ENCODE measurements at places on chromosomes 4 and X. TPM values are rescaled to one million over a fixed set of nuclear protein-coding genes. Genes with fewer than 3 reads are reported as not detected.

DNA sequence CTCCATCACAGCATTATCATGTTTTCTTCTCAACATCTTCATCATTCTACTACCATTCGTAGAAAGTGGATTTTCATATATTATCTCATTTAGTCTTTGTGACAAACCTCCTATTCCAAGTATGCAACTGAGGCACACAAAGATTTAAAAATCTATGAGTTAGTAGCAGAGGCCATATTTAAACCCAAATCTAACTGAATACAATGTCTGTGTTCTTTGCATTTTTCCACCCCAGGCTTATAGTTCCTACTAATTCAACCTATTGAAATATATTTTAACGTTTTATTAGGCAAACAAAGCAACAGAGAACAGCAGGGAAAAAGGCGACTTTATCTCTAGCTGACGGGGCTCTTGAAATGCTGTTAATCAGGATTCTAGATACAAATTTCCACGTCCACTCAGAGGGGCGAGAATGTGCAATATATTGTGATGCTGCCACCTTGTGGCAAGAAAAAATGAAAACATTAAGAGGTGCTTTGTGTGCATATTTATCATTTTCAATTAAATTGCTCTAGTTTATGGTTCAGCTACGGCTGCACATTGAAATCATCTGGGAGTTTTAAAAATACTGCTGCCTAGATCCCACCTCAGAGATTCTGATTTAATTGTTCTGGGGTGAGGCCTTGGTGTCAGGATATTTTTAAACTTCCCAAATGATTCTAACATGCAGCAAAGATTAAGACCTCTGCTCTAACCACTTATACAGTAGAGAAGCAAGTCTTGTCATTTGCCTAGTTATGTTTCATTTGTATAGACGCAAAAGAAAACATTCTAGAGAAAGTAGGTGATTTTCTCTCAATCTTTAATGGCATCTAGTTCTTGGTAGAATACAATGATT lies 315.9 kb downstream of the MAPK10 start:
- DNase-seq = no peak
- H3K4me3 ChIP-seq = no peak overlapping the region
- peaks cover 11% of the 10 kb centered on the region for H3K27me3 ChIP-seq
- H3K36me3 ChIP-seq = no peaks in the 10 kb centered on the region
- H3K4me1 ChIP-seq = no peaks in the 10 kb centered on the region

The CASP3 gene
- total RNA-seq = 49.8 TPM

DNA sequence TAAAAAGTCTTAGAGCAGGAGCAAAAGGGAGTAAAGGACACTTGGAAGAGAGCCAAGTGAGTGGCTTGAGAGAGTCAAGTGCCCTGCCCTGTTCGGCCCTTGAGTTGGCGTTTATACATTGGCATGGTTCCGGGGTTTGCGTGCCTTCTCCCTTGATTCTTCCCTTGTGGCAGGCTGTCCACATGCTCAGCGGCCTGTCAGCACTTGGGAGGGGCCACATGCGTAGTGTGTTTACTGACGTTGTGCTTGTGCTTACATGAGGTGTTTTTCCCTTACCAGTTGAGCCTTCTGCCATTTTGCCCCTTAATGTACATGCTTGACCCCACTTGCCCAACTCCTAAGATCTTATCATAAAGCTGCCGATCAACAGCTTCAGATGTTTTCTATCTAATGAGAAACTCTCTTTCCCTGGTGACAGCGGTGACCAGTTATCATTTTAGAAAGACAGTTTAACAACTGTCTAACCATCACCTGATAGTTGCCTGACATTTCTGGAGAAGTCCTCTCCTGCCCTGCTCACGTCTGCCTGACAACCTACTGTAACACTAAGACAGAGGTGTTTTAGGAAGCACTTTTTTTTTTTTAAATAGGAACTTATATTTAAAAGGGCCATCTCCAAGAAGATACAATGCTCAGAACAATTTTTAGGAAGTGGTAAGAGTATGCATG lies 49.5 kb upstream of the GC start:
- H3K27ac ChIP-seq = no peak overlapping the region
- DNase-seq = no peak
- H3K4me1 ChIP-seq = no peaks in the 10 kb centered on the region
- H3K4me3 ChIP-seq = no peak overlapping the region
- H3K27me3 ChIP-seq = no peaks in the 10 kb centered on the region

DNA sequence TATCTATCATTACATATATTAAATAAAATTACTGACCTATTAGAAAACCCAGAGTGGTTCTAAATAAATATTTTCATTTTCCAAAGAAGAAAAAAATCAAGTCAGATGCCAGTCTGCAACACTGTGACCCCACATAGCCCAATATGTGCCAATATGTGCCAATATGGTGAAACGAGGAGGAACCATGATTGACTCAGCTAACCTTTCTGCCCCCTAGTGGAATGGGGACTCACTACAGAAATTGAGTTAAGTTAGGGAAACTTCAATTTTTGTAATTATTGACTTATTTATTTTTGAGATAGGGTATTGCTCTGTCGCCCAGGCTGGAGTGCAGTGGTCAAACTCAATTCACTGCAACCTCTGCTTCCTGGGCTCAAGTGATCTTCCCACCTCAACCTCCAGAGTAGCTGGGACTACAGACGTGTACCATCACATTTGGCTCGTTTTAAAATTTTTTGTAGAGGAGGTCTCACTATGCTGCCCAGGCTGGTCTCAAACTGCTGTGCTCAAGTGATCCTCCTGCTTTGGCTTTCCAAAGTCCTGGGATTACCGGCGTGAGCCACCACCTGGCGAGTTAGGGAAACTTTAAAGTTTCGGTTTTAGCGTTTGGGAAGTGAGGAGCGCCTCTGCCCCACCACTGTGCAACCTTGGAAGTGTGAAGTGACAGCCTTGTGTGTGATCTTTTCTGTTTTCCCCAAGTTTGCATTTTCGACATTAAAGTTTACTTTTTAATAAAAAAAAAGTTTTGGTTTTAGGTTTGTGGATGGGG lies 116.8 kb upstream of the SHISA3 start:
- no peak for DNase-seq
- no peaks in the 10 kb centered on the region for H3K36me3 ChIP-seq
- peaks cover 16% of the 10 kb centered on the region for H3K27me3 ChIP-seq
- peaks cover 7% of the 10 kb centered on the region for H3K4me1 ChIP-seq
- H3K4me3 ChIP-seq = no peak overlapping the region

The TBX22 gene
- not detected for total RNA-seq

The CLNK gene
- not detected for total RNA-seq

GRCh38 chrX:63561425-63561824 lies 210.3 kb upstream of the SPIN4 start:
- no peak for DNase-seq
- peak overlapping the region; percentile 99 for H3K4me3 ChIP-seq
- H3K27ac ChIP-seq = peak overlapping the region; percentile 30
- peaks cover 10% of the 10 kb centered on the region for H3K36me3 ChIP-seq
- no peaks in the 10 kb centered on the region for H3K27me3 ChIP-seq

The MAGEC2 gene
- not detected for total RNA-seq

GRCh38 chr4:55393461-55394320 lies 2.1 kb upstream of the TMEM165 start:
- DNase-seq = no peak
- H3K4me1 ChIP-seq = peaks cover 25% of the 10 kb centered on the region
- H3K27ac ChIP-seq = no peak overlapping the region

- H3K27me3 ChIP-seq = no peaks in the 10 kb centered on the region
- no peaks in the 10 kb centered on the region for H3K4me1 ChIP-seq
- H3K4me3 ChIP-seq = no peak overlapping the region
- no peak for DNase-seq
- H3K36me3 ChIP-seq = peaks cover 5% of the 10 kb centered on the region
Observed at GRCh38 chr4:185357211-185357610, 38.5 kb downstream of the LRP2BP start.

GRCh38 chr4:76953956-76954355 lies 4.4 kb downstream of the SEPTIN11 start:
- peaks cover 4% of the 10 kb centered on the region for H3K27me3 ChIP-seq
- peaks cover 18% of the 10 kb centered on the region for H3K4me1 ChIP-seq
- H3K4me3 ChIP-seq = no peak overlapping the region
- peaks cover 28% of the 10 kb centered on the region for H3K36me3 ChIP-seq
- no peak for DNase-seq

DNA sequence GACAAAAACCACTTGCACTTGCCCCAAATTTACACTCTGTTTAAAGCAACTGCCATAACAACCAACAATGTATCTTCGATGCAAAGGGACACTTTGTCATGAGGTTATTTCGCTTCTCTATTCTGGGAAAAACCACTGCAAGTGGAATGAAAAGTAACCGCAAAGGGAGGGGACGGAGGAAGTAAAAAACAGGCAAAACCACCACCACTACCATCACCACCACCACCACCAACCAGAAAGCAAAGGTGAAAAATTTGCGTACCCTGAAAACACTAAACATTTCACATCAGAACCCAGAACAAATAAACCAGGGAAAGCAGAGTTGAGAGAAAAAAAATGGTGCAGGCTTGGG lies 1.2 kb upstream of the N4BP2 start:
- no peak for DNase-seq
- H3K27ac ChIP-seq = peak overlapping the region; percentile 96
- H3K4me3 ChIP-seq = peak overlapping the region; percentile 86
- peaks cover 6% of the 10 kb centered on the region for H3K27me3 ChIP-seq

- peaks cover 23% of the 10 kb centered on the region for H3K4me1 ChIP-seq
- no peak overlapping the region for H3K27ac ChIP-seq
- DNase-seq = no peak
- peaks cover 12% of the 10 kb centered on the region for H3K36me3 ChIP-seq
- H3K4me3 ChIP-seq = no peak overlapping the region
- H3K27me3 ChIP-seq = no peaks in the 10 kb centered on the region
Observed at GRCh38 chr4:153543351-153543750, 77.2 kb downstream of the TMEM131L start.

DNA sequence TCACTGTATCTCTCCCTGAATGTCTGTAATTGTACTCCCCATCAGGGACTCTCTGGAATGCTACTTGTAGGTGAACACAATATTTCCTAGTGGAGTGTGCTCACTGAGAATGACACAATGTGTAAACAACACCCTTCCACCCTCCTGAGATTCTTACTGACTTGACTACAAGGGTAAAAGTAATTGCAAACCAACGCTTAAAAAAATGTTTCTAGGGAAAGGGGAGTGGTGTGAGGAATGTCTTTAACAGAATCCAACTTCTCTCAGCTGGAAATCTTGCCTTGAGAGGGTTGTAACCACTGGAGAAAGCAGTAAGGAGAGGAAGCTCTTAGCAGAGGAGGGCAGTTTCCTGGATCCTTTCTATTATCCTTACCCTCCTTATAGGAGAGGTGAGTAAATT lies 5.1 kb upstream of the RAPGEF2 start:
- H3K4me3 ChIP-seq = no peak overlapping the region
- peaks cover 8% of the 10 kb centered on the region for H3K27me3 ChIP-seq
- H3K27ac ChIP-seq = no peak overlapping the region
- peaks cover 14% of the 10 kb centered on the region for H3K4me1 ChIP-seq

GRCh38 chr4:183185559-183185958 lies 86.5 kb downstream of the WWC2 start:
- peaks cover 24% of the 10 kb centered on the region for H3K27me3 ChIP-seq
- no peak overlapping the region for H3K4me3 ChIP-seq
- peaks cover 2% of the 10 kb centered on the region for H3K4me1 ChIP-seq
- no peak overlapping the region for H3K27ac ChIP-seq
- no peak for DNase-seq

- DNase-seq = no peak
- peaks cover 6% of the 10 kb centered on the region for H3K27me3 ChIP-seq
- H3K27ac ChIP-seq = no peak overlapping the region
- H3K4me3 ChIP-seq = no peak overlapping the region
Observed at GRCh38 chrX:68808686-68809357, 20.0 kb upstream of the EFNB1 start.

- no peak for DNase-seq
- H3K36me3 ChIP-seq = peaks cover 2% of the 10 kb centered on the region
- peaks cover 12% of the 10 kb centered on the region for H3K4me1 ChIP-seq
- no peak overlapping the region for H3K4me3 ChIP-seq
- peaks cover 2% of the 10 kb centered on the region for H3K27me3 ChIP-seq
Observed at GRCh38 chr4:139749338-139749737, 83.7 kb downstream of the MGST2 start.

- no peak for DNase-seq
- no peaks in the 10 kb centered on the region for H3K4me1 ChIP-seq
- H3K27ac ChIP-seq = no peak overlapping the region
- H3K27me3 ChIP-seq = no peaks in the 10 kb centered on the region
- no peak overlapping the region for H3K4me3 ChIP-seq
Observed at GRCh38 chr4:141731481-141731880, 95.1 kb downstream of the IL15 start.

The CCDC149 gene
- not detected for total RNA-seq

The CNGA2 gene
- total RNA-seq = not detected

The COL25A1 gene
- not detected for total RNA-seq

- H3K4me3 ChIP-seq = no peak overlapping the region
- no peak overlapping the region for H3K27ac ChIP-seq
- H3K4me1 ChIP-seq = no peaks in the 10 kb centered on the region
- peaks cover 2% of the 10 kb centered on the region for H3K27me3 ChIP-seq
- no peak for DNase-seq
- H3K36me3 ChIP-seq = no peaks in the 10 kb centered on the region
Observed at GRCh38 chrX:124818033-124818432, 471.7 kb downstream of the SH2D1A start.

GRCh38 chrX:7378406-7378805 lies 230.5 kb upstream of the PUDP start:
- no peak overlapping the region for H3K27ac ChIP-seq
- no peaks in the 10 kb centered on the region for H3K4me1 ChIP-seq
- DNase-seq = no peak
- H3K36me3 ChIP-seq = no peaks in the 10 kb centered on the region

DNA sequence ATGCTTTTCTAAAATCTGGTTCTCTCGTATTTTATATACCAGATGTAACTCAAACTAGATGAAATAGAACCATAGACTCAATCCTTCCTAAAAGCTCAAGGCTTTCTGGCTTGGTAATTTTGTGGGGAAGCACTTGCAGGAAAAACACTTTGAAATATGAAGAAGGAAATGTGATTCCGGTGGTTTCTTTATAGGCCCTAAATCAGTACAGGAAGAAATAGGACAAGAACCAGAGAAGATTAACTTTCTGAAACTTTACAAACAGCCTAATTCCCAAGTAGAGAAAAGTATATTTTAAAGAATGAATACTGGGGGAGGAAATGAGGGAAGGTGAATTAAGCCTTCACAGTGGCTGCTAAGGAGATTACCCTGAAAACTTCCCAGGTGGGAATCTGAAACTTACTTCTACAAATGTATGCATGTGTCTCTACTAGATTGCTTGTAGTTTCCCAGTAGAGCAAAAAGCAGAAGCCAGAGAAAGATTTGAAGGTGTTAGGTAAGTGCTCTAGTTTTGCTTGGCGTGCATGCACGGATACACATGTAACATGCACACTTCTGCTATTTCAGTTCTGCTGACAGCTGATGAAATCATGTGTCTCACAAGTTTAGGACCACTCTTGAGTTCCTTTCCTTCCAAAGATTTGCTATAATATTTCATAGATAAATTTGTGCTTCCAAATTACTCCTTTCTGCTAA lies 92.1 kb downstream of the AFF1 start:
- H3K4me1 ChIP-seq = peaks cover 16% of the 10 kb centered on the region
- H3K27ac ChIP-seq = no peak overlapping the region
- H3K36me3 ChIP-seq = peaks cover 2% of the 10 kb centered on the region
- DNase-seq = no peak
- H3K4me3 ChIP-seq = no peak overlapping the region

- no peak overlapping the region for H3K27ac ChIP-seq
- no peak for DNase-seq
- H3K4me1 ChIP-seq = peaks cover 4% of the 10 kb centered on the region
- no peak overlapping the region for H3K4me3 ChIP-seq
Observed at GRCh38 chr4:9903317-9903716, 118.0 kb downstream of the SLC2A9 start.

Data from activated naive CD8-positive, alpha-beta T cell treated with anti-CD3 and anti-CD28 coated beads, Interleukin-2, amount 10 ng/mL, durations not matched to agents 7 days and 5 days (primary cell).